Stimulated activated CD4-positive, alpha-beta T cell treated with anti-CD3 and anti-CD28 coated beads, Interleukin-4, amount 100 ng/mL, for 4 hours (primary cell): ENCODE measurements at places on chromosomes 6 and 20.

- no peak for DNase-seq
These were observed 81.4 kb downstream of the SERAC1 start for GRCh38 chr6:158086504-158087223.

- DNase-seq, result no peak
These were observed 178.3 kb downstream of the SYNDIG1 start for GRCh38 chr20:24647713-24648112.

DNA sequence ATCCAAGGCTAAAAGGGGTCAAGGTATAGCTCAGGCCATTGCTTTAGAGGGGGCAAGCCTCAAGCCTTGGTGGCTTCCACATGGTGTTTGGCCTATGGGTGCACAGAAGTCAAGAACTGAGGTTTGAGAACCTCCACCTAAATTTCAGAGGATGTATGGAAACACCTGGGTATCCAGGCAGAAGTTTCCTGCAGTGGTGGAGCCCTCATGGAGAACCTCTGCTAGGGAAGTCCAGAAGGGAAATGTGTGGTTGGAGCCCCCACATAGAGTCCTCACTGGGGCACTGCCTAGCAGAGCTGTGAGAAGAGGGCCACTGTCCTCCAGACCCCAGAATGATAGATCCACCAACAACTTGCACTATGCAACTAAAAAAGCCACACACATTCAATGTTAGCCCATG is 678.7 kb upstream of the ADGRB3 start:
- no peak for DNase-seq

GRCh38 chr6:152736687-152737273 is 13.8 kb upstream of the VIP start:
- DNase-seq, result no peak

- no peak for DNase-seq
These were observed 12.9 kb downstream of the PARD6B start for GRCh38 chr20:50744143-50744792.

DNA sequence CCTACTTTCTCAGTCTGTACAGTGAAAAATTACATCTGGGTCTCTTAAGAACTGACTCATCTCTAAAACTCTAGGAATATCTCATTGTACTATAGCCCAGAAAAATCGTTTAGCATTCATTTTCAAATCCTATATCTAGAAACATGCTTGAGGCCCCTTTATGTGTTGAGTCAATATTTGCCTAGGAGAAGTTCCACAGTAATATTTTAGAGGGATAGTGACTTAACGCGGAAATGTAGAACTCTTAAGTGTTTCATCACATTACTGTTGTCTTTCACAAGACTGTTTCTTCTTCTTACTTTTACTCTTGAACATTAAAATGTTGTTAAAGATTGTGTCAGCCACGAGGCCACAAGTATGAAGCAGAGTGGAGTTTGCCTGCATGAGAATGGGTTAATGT is 23.0 kb upstream of the MYLIP start:
- DNase-seq, result no peak

DNA sequence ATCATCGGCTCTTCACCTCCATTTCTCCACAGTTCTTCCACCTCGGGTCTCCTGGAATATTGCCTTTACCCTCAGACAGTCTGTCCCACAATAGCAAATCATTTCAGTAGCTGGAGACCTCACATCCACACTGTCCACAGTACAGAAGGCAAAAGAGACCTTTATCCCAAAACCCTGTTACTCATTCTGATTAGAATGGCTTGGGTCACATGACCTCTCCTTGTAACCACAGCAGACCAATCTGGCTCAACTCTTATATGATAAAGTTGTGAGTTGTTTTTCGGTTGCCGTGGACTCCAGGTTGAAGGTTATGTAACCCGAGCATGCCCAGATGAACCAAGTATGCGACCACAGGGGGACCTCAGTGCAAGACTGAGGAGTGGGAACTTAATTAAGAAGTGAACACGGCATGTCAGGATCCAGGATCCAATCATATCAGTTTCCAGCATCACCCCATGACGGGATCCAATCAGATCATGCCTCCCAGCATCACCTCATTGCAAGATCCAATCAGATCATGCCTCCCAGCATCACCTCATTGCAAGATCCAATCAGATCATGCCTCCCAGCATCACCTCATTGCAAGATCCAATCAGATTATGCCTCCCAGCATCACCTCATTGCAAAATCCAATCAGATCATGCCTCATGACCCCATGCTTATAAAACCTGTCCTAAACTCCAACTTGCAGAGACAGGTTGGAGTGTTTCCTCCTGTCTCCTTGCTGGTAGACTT is 68.7 kb downstream of the LY86 start:
- no peak for DNase-seq

- DNase-seq, result no peak
These were observed 301.5 kb downstream of the CLIC5 start for GRCh38 chr6:45714006-45714730.

GRCh38 chr6:108570517-108570916 is 9.8 kb downstream of the FOXO3 start:
- DNase-seq, result no peak

DNA sequence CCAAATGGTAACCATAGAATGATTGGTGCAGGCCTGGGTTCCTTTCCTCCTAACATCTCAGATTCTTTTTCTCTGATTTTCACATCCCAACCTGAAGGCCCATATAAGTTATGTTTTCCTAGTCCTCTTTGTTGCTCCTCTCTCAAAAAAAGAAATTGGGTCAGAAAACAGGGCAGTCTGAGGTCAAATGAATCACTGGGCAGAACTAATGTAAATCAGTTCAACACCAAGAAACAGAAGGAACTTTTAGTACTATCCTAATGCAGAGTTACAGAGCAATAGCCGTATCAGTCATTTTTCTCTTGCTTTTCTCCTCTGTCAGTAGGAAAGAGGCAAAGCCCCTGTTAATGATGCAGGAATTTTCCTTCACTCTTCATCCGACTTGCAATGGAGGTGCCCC is 11.0 kb upstream of the TPD52L1 start:
- no peak for DNase-seq

DNA sequence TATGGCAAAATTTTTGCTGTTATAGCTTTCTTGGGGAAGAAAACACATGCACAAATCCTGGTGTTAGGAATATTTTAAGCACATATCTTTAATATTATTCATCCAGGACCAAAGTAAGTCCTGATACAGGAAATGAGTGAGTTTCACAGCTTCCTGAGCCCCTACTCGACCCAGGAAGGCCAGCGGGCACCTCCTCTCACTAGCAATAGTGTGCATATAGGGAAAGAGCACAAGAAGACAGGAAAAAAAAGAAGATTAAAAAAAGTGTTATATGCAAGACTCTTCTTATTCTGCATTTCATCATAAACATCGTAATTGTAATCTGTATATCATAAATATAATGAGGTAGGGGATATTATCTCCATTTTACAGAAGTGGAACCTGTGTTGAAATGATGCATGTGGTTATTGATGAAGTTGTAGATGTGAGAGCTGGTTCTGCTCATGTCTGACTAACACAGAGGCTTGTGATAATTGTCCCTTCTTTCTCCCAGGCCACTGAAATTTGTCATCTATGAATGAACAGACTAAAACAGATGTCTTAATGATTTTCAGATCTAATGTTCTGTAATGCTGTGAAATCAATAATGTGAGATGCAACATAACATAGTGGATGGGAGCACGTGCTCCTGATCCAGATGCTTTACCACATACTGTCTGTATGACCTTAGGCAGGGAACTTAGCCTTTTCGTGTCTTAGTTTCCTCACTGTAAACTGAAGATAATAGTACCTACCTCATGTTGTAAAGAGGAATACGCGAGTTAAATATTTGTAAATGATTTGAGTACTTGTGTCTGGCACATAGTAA is 101.2 kb downstream of the MYO6 start:
- DNase-seq, result no peak

DNA sequence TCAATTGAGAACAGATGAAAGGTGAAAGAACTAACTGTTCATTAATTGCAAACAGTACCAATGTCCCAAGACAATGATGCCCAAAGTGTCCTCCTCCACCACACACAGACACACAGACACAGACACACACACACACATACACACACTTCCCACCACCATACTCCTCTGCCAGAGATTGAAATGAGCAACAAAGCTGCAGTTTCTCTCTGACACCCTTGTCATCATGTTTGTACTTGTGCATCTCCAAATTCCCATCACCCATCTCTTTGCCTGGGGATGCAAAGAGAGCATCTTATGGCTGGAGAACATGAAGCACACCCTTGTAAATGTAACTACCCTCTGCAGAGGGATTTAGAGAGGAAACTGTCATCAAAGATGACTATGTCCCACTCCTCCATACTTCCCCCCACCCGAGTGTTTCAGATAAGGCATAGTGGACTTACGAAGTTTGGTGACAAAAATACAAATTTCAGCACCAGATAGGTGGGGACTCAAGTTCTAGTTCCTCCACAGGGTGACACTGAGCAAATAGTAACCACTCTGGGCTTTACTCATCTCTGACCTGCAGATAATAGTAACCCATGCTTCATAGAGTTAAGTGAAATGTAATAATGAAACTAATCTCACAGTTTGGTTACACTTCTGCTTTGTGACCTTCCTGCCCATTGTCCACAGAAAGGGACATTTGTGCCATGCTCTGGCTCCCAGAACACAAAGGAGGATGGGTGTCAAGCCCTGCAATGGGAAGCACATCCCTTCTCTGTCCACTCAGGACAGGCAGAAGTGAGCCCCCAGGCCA is 8.7 kb downstream of the MAFB start:
- no peak for DNase-seq

DNA sequence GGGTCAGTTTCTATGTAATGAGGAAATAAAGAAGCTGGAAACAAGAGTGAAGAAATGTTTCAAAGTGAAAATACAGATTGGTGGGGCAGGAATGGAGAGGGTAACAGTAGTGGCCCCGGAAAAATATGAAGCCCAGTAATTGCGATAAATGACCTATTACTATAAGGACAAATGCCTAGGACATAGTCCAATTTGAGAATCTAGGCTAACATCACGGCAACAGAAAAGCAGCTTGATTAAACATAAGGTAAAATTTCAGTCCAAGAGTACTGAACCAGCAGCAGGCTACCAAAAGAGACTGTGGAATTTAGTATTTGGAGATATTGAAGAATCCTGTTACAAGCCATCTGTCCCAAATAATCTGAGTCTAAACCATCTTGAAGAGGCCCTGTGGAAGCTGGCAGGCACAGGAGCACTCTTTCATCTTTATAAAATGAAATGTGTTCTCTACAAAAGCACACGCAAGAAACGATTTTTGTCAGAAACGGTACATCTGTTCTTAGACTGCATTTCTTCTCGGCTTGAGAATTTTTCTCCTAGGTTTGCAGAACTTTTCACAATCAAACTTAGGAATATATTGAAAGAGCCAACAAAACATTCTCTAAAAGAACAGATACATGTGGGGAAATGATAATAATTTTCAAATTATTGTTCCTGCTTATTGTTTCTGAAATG is 49.3 kb downstream of the ELOVL5 start:
- DNase-seq, result no peak

DNA sequence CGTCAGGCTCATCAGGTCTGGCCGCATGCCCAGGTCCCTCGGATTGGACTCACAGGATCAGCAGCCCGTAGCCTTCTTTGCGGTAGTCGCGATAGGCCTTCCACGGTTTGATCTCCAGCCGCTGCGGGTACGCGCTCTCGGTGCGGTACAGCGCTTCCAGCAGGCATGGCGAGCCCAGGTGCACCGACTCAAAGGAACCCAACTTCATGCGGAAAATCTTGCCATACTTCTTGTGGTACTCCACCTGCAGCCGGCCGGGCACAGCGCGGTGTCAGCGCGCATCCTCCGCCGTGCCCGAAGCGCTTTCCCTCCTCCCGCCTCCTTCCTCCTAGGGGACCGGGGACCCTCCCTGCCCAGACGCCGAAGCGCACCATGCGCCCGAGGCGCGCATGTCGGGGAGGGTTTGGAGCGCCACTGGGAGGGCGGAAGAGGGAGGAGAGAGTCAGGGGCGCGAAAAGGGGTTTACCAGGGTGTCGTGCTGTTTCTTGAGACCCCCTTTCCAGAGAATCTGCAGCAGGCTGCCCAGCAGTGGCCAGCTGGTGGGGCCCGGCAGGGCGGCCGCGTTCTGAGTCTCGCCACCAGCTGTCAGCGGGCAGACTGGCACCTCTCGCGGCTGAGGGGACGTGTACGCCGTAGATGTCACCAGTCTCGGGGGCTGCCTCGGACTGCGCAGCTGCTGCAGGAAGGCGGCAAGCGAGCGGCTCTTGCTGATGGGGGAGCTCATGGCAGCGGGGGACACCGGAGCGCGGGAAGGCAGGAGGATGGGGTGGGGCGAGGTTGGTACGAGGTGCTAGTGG is 732 bp downstream of the CYP24A1 start:
- DNase-seq, result no peak

- DNase-seq, result no peak
These were observed 20.9 kb upstream of the EPM2A start for GRCh38 chr6:145756170-145756662.

DNA sequence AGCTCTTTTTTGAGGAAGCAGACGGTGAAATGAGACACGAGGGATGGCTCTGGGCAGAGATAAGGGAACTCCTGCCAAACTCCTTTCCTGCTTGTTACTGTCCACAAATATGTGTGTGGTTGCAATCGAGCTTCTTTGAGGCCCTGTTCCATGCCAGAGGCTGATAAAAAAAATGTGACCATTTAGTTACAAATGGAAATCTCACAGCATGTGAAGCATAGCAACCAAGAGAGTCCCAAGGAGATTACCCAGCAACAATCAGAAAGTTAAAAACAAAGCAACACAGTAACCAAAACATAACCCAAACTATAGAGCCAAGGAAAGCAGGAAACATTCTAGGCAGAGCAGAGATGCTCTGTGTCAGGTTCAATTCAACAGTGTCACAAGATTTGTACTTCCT is 35.4 kb upstream of the HMGN3 start:
- DNase-seq, result no peak

DNA sequence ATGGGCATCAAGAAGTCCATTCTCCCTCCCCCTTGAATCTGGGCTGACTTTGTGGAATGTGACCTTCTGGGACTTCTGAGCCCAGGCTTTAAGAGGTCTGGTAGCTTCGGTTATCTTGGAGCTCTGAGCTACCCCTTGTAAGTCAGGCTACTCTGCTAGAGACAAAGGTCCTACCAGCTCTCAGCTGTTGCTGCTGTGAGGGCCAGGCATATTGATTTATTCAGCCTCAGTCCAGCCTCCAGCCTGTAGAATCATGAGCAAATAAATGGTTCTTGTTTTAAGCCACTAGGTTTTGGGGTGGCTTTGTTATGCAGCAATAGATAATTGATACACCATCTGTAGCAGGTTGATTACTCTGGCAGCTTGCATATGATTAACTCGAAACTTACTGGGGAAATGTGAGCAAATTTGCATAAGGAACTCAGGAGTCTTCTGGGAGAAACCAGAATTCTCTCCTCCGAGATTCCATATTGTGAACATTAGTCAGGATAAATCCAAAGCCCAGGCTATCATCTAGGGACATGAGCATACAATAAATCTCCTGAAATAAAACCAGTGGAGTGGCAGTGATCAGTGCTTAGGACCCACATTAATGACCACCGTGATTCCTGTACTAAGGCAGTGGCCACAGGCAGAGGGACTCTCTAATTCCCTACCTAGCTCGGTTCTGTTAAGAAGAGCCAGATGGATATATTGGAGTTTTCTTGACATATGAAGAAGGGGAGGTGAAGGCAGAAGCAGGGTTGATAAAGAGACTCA is 336.1 kb downstream of the CDC5L start:
- no peak for DNase-seq
